ENCODE measurements at places on chromosomes 5 and 9.

DNA sequence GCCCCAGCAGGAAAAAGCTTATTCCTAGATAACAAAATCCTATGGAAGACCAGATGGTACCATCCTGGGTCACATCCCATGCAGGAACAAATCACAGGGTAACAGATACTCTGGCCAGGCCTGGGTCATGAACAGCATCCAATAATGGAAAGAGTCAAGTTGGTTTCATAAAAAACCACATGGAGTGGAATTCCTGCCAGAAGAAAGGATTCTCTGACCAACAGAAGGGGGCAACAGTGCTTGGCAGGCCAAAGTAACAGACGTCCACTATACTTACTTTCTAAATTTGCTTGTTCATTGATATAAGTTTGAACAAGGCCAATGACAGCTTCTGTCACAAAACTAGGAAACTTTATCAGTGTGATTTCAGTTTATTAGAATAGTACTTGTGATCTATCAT, 273.5 kb downstream of the ARRDC3 start:
- DNase-seq = no peak

GRCh38 chr5:58455480-58455879, 4.4 kb downstream of the PLK2 start:
- DNase-seq = no peak

- no peak for DNase-seq
These were observed 39.1 kb downstream of the COL23A1 start for GRCh38 chr5:178551059-178551458.

GRCh38 chr5:173648308-173648866, 31.9 kb upstream of the BOD1 start:
- DNase-seq = no peak

- no peak for DNase-seq
These were observed 772.3 kb downstream of the MAT2B start for GRCh38 chr5:164277720-164278119.

DNA sequence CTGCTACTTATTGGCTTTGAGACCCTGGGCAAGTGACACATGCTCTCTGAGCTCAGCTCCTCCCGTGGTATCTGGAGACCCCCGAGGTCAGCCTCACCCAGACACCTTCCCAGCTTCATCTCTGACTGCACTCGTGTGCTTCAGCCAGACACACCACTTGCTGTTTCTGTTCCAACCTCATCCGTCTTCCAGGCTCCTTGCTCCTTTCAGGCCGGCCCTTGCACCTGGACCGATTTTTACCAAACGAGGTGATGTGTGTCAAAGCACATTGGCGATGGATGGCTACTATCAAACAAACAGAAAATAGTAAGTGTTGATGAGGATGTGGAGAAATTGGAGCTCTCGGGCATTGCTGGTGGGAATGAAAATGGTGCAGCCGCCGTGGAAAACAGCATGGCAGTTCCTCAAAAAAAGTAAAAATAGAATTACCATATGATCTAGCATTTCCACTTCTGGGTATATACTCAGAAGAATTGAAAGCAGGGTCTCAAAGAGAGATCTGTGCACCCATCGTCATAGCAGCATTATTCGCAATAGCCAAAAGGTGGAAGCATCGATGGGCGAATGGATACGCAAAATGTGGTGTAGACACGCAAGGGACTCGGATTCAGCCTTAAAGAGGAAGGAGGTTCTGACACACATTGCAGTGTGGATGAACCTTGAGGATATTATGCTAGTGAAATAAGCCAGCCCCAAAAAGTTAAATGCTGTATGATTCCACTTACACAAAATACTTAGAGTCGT, 96.1 kb upstream of the IER5L start:
- DNase-seq = no peak

- no peak for DNase-seq
These were observed 988.3 kb downstream of the DTWD2 start for GRCh38 chr5:117999939-118000549.

DNA sequence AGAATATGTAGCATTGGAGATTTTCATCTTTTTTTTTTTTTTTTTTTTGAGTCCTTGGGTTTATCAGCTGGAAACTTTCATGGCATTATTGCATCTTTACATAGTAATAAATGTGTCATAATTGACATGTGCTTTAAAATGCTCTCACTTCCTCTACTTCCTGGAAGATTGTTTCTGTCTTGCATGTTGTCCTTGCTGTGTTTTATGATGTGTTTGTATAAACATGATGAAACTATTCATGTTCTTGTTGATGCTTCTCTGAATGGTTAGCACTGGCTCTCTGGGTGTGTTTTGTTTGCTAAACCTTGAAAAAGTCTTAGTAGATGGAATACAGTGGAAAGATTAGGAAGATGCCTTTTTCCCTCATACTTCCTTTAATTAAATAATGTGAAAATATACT, 87.9 kb downstream of the IQGAP2 start:
- DNase-seq = no peak

DNA sequence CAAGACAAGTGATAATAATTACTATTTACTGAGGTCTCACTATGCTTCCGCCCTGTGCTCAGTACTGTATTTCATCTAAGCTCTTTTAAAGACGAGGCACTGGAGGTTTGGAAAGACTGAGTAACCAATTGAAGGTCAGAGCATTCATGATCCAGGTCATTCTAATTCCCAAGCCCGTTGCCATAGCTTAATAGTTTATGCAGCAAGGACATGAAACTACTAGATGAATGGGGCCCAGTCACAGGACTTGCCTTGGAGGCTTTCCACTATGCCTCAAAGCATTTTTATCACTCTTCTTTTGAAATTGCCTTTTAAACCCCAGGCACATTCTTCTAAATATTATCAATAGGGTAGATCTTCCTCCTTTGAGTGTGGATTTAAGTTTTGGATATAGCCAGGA, 17.2 kb upstream of the NFIB start:
- DNase-seq = no peak

DNA sequence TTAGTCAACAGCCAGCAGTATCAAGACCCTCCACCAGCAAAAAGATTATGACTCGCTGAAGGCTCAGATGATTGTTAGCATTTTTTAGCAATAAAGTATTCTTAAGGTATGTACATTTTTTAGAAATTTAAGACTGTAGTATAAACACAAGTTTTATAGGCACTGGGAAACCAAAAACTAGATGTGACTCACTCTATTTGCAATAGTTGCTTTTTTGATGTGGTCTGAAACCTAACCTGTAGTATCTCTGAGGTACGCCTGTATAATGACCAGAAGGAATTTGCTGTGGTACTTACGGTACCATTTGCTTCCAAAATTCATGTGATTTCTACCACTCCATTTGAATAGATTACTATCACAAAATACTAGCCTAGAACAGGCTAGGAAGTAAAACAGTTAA, 60.8 kb downstream of the WDR41 start:
- no peak for DNase-seq

GRCh38 chr5:180823940-180824629, 21.5 kb upstream of the MGAT1 start:
- DNase-seq = no peak

DNA sequence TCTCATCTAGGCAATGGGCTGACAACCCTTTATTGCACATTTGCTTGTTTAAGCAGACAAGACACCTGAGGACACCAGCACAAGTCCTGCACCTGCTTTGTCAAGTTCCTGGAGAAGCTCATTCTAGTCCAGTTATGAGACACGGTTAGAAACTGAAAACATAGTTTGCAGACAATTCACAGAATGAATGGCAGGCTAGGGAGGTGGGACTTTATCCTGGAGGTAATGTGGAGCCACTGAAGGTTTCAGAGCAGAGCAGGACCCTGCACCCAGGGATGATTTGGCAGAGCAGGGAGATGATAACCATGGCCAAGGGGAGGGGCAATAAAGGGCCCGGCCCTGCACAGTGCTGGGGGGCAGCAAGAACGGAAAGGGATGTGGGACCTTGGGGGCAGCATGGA, 50.7 kb upstream of the SLC25A51 start:
- DNase-seq = no peak

DNA sequence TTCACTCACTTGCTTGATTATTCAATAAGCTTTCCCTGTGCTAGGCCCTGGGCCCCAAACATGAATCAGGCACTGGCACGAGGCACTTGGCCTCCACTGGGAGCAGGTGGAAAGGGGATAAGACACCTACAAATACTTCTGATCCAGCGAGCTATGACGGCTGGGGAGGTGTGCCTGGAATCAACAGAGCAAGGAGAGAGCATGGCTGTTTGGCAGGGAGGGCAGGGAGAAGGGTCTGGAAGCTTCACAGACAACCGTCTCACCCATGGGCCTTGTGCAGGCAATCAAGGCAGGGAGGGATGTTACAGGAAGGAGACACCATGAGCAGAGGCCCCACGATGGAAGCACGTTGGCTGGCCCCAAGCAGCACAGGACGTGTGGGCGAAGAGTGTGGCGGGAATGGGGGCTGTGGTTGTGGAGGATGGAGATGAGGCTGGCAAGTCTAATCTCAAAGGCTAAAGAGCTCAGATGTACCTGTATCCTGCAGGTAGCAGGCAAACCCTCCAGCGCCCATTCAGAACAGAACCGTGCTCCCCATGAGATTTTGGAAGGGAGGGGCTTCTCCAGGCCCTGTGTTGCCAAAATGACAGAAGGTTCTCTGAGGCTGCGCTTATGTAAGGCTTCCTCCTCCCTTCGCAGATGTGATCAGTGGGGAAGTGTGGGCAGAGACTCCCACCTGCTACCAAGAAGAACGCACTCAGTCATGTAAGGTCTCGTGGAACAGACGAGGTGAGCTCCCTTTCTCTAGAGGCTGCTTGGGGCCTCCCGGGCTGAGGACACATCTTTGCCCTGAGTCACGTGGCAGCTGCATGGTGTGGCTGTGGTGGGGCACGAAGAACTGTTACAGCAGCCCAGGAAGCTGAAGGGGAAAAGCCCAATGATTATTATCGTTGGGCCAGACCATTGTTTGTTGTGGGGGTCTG, 189.7 kb downstream of the DAB2IP start:
- no peak for DNase-seq

- DNase-seq = peak; percentile 40
These were observed 139.9 kb downstream of the PIP5K1B start for GRCh38 chr9:68844631-68845612.

DNA sequence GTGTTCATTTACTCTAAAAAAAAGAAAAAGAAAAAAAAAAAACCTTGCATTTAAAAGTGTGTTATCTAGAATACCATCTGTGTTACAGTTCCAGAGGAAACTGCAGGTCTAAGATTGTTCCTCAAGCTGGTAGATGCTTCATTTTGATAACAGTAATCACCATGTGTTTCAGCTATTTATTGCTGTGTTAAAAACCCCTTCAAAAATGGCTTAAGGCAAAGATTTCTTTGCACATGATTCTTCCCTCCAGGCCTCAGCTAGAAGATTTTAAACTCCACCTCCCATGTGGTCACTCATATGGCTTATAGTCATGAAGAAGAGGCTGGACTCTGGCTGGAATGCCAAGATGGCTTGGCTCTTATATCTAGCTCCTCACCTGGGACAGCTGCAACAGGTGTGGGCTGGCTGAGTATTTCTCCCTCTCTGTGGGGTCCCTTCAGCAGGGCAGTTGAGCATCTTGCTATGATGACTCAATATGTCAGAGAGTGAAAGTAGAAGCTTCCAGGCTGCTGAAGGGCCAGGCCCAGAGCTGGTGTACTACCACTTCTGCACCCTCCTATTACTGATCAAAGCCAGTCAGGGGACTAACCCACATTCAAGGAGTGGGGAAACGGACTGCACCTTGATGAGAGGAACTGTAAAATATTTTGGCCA, 920.4 kb upstream of the DMAC1 start:
- DNase-seq = no peak

DNA sequence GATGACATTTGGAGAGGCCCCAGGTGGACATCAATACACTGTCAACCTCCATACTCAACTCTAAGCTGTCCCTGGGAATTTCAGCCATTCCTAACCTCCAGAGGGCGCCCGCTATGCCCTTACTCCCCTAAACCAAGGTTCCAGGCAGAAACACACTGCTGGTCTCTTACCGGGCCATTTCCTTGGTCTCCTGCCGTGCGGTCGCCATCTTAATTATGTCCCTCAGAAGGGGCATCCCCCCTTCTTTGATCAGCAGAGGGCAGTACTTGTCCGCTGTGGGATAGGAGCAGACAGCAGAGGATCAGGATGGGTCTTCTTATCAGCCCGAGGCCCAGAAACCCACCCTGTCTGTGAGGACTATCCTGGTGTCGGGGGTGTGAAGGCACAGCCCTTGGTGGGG, 9.3 kb upstream of the ZDHHC12 start:
- DNase-seq = peak; percentile 92

DNA sequence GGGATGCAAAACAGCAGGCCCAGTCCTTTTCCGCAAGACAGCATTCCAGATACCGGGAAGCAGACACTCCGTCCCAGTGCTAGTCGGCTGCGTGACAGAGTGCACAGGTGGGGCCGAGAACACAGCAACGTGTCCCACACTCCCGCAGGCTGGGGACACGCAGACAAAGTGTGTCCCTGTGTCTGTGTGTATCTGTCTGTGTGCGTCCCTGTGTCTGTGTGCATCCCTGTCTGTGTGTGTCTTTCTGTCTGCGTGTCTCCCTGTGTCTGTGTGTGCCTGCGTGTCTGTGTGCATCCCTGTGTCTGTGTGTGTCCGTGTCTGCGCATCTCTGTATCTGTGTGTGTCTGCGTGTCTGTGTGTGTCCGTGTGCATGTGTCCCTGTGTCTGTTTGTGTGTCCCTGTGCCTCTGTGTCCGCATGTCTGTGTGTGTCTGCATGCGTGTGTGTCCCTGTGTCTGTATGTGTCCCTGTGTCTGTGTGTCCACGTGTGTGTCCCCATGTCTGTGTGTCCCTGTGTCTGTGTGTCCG, 137.0 kb downstream of the MRPL36 start:
- no peak for DNase-seq

DNA sequence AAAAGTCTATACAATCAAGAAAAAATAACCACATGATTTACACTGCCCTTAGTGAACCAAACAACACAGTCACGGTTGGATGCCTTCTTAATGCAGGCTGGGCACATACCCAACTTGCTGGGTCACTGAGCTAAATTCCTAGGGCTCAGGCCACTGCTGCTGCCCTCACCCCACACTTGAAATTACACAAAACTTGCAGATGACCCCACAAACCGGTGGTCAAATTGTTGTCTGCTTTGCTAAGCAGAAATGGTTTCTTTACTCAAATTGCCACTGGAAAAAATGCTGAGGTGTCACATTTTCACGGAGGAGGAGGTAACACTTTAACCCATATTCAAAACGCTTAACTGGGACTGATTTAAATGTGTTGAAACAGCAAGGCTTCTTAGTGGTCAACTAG, 62.4 kb downstream of the HMHB1 start:
- no peak for DNase-seq
